Activated CD4-positive, alpha-beta T cell treated with anti-CD3 and anti-CD28 coated beads, Interleukin-2, amount 50 U/mL, for 24 hours (primary cell): ENCODE measurements at places on chromosomes 7 and 10.

- DNase-seq: no peak
Observed at GRCh38 chr7:1593091-1593866, 23.4 kb upstream of the PSMG3 start.

DNA sequence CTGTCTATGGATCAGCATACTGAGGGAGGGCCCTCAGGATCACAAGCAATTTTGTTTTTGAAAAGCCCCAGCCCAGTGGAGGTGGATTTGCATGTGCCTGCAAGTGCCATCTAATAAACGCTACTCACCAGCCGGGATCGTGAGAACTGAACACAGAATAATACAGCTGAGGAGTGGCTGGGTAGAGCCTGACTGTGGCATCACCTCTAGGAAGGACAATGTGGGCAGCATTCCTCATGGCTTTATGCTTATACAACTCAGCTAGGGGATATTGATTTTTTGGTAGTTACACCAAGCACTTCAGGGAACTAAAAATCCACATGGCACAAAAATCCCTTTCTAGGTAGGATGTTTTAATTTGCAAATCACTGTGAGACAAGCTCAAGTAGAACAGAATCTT, 72.7 kb upstream of the PALS2 start:
- no peak for DNase-seq

DNA sequence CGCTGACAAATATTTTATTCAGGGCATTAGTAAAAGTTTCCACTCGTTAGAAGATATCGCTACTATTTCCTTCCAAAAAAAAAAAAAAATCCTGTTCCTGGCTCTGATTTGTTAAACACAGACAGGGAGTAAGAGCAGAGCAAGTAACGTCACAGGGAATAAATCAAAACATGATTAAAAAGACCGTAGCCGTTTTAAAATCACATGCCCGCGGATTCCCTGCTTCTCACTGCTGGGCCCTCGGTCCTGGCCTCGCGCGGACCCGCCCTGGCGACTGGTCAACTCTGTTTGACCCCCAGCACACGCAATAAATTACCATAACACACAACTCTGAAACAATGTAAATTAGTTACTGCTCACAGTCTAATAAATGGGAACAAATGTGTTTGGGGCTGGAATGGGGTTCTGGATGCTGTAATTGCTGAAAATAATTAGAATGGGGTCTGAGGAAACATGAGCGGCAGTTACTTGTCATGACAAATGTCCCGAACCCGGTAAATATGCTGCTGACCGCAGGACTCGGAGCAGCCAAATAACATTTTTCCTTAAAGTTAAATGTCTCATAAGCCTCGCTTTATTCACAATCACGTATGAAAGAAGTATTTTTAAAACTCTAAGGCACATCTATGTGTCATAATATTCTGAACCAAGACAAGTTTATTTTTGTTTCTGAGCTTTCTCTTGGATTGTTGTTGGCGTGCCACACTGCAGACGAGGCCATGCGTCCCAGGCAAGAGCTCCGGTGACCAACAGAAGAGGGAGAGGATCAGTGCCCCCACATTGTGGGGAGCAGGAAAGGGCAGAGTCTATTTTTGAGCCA, 17.9 kb downstream of the EBF3 start:
- no peak for DNase-seq

GRCh38 chr10:61286686-61287085, 166.5 kb downstream of the TMEM26 start:
- no peak for DNase-seq

DNA sequence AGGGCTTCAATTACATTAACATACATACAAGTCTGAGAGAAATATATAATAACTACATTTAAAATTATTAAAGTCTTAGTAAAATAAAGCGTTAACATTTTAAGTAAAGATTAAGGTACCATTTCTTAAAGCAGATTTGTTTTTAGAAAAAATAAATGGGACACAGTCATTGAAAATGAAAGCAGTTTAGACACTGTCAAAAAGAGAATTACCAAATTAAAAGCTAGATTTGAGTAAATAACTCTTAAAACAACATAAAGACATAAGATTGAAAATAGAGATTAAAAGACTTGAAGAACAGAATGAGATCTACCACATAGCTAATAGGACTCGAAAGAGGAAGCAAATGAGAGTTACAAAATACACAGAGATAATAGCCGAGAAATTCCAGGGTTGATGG, 562.2 kb upstream of the FOXK1 start:
- no peak for DNase-seq

- no peak for DNase-seq
Observed at GRCh38 chr10:125788156-125789034, 12.8 kb upstream of the MMP21 start.

DNA sequence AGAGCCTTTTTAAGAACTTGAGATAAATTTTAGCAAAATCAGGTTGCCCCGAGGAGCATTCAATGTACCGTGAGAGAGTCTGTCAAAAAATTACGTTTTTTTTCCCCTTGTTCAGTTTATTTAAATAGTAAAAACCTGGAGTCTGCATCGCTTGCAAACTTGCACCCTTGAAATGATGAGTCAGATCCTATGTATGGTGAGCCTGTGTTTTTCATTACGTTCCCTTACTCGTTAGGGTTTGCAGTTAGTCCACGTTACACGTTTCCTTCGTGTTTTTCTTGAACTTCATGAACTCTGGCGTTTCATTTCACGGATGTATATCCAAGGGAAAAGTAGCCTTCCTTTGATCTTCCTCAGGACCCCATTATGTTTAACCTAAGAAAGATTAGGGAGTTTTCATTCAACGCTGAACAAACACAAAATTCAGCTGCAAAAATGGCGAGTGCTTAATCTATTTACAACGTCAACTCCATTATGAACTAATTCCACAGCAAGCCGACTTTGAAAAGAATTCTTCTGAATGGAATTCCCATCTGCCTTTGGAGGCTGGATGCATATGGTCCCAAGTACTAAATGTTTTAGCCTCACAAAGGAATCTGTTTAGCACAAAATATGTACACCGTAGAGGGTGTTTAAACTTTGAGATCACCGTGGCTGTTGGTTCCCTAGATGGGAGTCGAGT, 182.4 kb downstream of the MYOF start:
- DNase-seq: no peak

DNA sequence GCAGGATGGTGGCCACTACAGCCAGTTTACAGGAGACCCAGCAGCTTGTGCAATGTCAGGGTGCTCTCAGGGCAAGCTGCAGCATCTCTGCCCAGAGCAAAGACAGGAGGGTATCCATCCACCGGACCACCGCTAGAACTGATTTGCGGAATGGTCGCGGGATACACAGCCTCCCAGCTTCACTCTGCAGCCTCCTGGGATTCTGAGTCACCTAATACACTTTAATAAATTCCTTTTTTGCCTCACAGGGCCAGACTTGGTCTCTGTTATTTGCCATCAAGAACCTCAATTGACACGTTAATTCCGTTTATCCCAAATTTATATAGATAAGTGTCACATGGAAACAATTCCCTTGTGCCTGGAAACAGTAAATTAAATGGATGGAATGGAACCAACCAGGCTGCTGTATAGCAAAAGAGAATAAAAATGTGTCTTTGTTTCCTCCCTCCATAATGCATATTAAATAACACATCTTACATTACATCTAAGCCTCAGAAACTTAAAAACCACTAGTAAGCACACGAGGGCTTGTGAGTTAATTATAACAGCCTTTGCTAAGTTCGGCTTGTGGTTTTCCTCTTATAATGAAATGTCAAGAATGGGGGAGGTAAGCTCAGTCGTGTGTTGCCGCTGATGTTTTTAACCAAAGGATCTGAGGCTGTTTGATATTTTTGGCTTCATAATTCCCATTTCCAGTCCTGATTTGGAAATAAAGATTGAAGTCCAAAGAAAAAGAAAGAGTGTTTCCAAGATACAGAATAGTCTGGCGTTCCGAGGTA, 52.1 kb downstream of the ADRB1 start:
- no peak for DNase-seq

- no peak for DNase-seq
Observed at GRCh38 chr10:67780759-67781538, 57.0 kb downstream of the DNAJC12 start.

DNA sequence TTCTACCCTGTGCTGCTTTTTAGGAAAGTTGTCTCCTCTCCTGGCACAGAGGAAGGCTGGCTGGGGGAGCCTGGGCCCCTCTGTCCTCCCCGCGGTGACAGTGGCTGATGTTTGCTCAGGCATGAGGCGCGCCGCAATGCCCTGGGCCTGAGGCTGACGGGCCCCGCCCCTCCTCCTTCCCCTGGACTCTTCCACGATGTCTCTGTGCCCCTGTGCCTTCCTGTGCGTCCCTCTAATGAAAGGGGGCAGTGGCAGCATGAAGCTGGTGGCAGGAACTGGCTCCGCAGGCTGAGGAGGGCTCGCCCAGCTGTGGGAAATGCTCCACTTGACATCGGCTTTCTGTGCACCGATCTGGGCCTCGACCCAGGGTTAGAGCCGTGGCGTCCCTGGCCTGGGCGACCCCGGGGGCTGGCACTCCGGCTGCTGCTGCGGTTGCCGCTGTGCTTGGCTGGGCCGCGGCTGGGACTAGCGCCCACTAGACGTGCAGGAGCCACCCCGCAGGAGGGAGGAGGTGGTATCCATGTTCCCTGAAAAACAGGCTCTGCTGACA, 67.9 kb downstream of the ZNF680 start:
- no peak for DNase-seq

DNA sequence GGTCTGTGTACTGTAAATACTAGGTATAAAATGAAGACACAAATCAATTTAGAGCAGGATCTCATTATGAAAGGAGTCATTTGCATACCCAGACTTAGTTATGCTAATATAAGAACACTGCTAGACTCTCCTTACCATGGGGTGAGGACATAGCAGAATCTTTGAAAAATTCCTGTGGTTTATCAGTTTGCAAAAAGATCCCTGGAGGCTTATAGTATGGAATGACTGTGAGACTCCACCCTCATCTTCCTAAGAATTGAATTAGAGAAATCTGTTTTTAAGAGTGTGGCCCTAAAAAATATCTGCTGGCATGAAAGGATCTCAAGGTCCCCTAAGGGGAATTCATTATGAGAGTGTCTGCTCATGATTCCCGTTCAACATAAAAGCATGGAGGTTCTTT, 63.2 kb downstream of the WNT2 start:
- DNase-seq: no peak

- no peak for DNase-seq
Observed at GRCh38 chr7:112132051-112132694, 74.0 kb downstream of the DOCK4 start.

- no peak for DNase-seq
Observed at GRCh38 chr7:41222746-41223145, 480.1 kb downstream of the INHBA start.

DNA sequence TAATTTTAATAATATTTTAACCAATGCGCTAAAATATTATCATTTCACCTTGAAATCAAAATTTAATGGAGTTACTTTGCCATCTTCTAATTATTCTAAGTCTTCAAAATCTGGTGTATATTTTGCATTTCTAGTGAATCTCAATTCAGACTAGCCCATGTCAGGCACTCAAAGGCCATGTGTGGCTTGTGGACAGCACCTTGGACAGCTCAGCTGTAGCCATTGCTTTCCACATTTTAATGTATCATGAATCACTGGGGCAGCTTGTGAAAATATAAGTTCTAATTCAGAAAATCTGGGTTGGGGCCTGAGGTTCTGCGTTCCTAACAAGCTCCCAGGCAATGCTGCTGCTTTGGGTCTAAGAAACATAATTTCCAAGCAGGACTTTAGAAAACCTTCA, 57.2 kb downstream of the MGAM2 start:
- no peak for DNase-seq

GRCh38 chr7:1520539-1521234, 9.8 kb upstream of the MAFK start:
- no peak for DNase-seq
